ENCODE measurements at places on chromosomes 7 and 10.

- no peaks in the 10 kb centered on the region for H3K27me3 ChIP-seq
- H3K27ac ChIP-seq, result no peak overlapping the region
- H3K4me1 ChIP-seq, result no peaks in the 10 kb centered on the region
- no peaks in the 10 kb centered on the region for H3K36me3 ChIP-seq
- DNase-seq, result peak; percentile 46
- no peak overlapping the region for H3K4me3 ChIP-seq
Measured at GRCh38 chr7:31114593-31115343, 62.7 kb downstream of the ADCYAP1R1 start.

GRCh38 chr7:79984210-79984609, 150.4 kb upstream of the GNAI1 start:
- DNase-seq, result no peak
- H3K36me3 ChIP-seq, result no peaks in the 10 kb centered on the region
- H3K4me3 ChIP-seq, result no peak overlapping the region
- peaks cover 4% of the 10 kb centered on the region for H3K4me1 ChIP-seq
- no peaks in the 10 kb centered on the region for H3K27me3 ChIP-seq

- H3K36me3 ChIP-seq, result no peaks in the 10 kb centered on the region
- H3K4me3 ChIP-seq, result no peak overlapping the region
- DNase-seq, result no peak
Measured at GRCh38 chr10:20512631-20513030, 384.5 kb downstream of the NEBL start.

- no peak overlapping the region for H3K4me3 ChIP-seq
- DNase-seq, result no peak
- H3K4me1 ChIP-seq, result no peaks in the 10 kb centered on the region
- H3K36me3 ChIP-seq, result no peaks in the 10 kb centered on the region
- H3K27ac ChIP-seq, result no peak overlapping the region
Measured at GRCh38 chr7:7351156-7351555, 168.8 kb downstream of the C1GALT1 start.

DNA sequence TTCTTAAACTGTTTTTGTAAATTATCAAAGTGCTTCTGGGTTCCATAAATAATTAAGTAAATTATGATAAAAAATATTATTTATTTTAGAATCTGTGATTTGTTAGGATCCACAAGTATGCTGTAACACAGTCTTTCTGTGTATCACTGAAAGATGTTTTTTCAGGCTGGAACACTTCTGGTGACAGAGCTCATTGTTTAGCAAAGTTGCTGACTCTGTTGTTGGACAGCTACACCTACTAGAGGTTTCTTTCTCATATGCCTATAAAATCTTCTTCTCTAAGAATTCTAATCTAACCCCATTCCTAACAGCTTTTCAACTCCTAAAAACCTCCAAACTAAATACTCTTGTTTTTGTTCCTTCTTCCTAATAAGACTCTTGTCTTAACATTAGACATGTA, 176.8 kb downstream of the THSD7A start:
- no peak for DNase-seq
- H3K27ac ChIP-seq, result no peak overlapping the region
- no peak overlapping the region for H3K4me3 ChIP-seq
- H3K4me1 ChIP-seq, result no peaks in the 10 kb centered on the region

GRCh38 chr7:149302222-149302621, 40.2 kb downstream of the ZNF783 start:
- H3K27ac ChIP-seq, result no peak overlapping the region
- no peak for DNase-seq
- no peak overlapping the region for H3K4me3 ChIP-seq
- H3K4me1 ChIP-seq, result no peaks in the 10 kb centered on the region
- H3K36me3 ChIP-seq, result no peaks in the 10 kb centered on the region

DNA sequence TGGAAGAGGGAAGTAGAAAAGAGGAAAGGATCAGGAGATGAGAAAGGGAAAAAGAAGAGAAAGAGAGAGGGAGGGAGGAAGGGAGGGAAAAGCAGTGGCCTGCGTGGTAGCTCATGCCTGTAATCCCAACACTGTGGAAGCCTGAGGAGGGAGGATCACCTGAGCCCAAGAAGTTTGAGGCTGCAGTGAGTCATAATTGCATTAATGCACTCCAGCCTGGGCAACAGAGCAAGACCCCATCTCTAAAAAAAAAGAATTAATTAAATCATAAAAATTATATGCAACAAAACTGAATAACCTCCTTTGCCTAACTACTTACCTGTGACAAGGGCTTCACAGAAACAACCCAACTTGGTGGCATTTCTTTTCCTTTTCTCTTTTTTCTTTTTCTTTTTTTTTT, 107.9 kb upstream of the SFMBT2 start:
- peaks cover 8% of the 10 kb centered on the region for H3K27me3 ChIP-seq
- peaks cover 5% of the 10 kb centered on the region for H3K4me1 ChIP-seq
- no peak overlapping the region for H3K27ac ChIP-seq
- H3K36me3 ChIP-seq, result no peaks in the 10 kb centered on the region
- H3K4me3 ChIP-seq, result no peak overlapping the region

DNA sequence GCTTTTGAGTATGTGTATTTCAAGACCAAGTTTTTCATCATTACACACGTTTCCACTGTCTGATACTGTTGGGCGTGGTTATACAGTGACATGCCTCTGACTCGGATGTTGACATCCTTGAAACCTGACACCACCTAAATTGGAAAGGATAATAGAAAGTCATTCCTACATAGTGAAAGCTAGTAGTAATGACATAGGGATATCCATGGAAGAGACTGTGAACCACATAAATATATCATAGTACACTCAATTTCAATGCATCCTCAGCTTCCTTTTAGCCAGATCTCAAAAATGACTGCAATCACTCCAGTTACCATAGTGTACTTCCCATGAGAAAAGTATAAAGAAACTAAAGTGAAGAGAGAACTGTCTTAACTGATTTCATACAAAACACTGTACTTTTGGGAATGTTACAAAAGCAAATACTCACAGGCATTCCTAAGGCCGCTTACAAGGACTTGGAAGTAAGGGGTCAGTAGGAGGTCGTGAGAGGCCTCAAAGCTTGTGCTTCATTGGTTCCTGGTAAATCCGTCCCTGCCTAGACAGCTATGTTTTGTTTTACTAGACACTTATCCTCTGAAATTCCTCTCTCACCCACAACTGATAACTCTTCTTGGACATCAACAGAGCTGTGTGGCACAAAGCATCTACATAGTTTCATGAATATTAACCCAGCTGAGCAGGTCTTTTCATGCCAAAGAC, 71.8 kb upstream of the VWDE start:
- no peak overlapping the region for H3K4me3 ChIP-seq
- no peaks in the 10 kb centered on the region for H3K4me1 ChIP-seq
- no peaks in the 10 kb centered on the region for H3K27me3 ChIP-seq
- H3K36me3 ChIP-seq, result no peaks in the 10 kb centered on the region

- H3K4me3 ChIP-seq, result no peak overlapping the region
- no peak for DNase-seq
- H3K36me3 ChIP-seq, result no peaks in the 10 kb centered on the region
- H3K4me1 ChIP-seq, result no peaks in the 10 kb centered on the region
- no peaks in the 10 kb centered on the region for H3K27me3 ChIP-seq
- no peak overlapping the region for H3K27ac ChIP-seq
Measured at GRCh38 chr10:978826-979421, 9.3 kb upstream of the GTPBP4 start.

DNA sequence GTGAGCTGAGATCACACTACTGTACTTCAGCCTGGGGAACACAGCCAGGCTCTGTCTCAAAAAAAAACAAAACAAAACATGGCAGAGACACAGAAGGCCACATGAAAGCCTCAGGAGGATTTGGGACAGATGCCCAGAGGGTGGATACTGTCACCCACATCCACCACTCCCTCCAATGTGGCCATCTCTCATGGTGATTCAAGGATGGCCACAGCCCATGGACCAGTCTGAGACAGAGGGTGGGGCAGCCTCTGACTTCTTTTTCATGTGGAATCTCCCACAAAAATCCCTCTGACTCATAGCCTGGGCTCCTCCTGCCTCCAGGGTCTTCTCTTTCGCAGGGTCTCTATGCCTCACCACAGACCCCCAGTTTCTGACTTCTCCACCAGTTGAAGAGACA, 59.0 kb upstream of the GTF2I start:
- H3K27ac ChIP-seq, result no peak overlapping the region
- peaks cover 14% of the 10 kb centered on the region for H3K36me3 ChIP-seq
- H3K4me3 ChIP-seq, result no peak overlapping the region
- DNase-seq, result no peak
- no peaks in the 10 kb centered on the region for H3K4me1 ChIP-seq

DNA sequence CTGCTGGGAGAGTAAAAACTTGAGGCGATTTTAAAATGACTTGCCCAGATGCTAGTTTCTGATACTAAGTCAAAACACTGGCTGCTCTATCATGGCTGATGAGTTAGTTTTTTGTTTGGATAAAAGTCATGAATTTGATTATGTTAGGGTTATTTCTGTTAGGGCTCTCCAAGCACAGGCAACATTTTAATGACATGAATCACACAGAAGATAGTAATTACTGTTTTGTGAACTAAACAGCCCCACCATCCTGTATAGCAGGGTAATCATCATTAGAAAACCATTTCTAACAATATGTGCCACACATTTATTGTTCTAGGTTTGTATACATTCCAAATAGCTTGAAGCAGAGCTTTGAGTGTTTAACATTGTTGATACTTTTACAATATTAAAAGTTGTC, 750.3 kb downstream of the ANKRD7 start:
- H3K27me3 ChIP-seq, result no peaks in the 10 kb centered on the region
- no peak overlapping the region for H3K27ac ChIP-seq
- DNase-seq, result no peak
- H3K36me3 ChIP-seq, result no peaks in the 10 kb centered on the region

DNA sequence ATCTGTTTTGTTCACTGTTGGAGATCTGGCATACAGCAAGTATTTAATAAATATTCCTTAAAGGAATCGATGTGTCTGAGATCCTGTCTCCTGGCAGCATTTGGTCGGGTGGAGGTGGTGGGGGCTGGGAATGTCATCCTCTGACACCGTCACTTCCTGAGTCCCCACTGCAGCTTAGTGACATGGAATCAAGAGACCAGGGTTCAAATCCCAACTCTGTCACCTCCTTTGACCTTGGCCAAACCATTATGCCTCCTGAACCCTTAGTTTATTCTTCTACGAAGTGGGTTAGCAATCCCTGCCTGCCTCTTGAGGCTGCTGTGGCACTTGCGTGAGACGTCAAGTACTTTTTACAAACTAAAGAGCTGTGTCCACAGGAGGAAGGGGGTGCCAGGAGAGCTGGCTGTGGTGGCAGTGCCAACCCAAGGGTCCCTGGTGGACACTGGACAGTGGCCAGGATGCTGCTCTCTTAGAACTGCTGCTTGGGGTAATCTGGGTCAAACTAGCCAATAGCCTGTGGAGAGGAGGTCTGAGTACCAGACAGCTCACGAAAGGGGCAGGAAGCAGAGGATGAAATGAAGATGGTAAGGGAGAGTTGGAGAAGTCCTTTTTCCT, 8.0 kb upstream of the ZMIZ1 start:
- H3K27me3 ChIP-seq, result no peaks in the 10 kb centered on the region
- H3K4me3 ChIP-seq, result no peak overlapping the region
- no peak for DNase-seq
- peaks cover 4% of the 10 kb centered on the region for H3K4me1 ChIP-seq
- no peak overlapping the region for H3K27ac ChIP-seq

DNA sequence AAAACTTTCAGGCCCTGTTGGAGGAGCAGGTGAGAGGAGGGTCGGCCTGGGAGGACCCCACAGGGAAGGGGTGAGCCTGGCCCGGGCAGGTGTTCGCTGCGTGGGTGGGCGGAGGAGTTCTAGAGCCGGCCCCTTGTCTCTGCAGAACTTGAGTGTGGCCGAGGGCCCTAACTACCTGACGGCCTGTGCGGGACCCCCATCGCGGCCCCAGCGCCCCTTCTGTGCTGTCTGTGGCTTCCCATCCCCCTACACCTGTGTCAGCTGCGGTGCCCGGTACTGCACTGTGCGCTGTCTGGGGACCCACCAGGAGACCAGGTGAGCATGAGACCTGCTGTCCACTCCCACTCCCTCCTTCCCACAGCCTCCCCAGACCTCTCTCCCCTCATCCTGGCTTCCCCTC, 5.6 kb downstream of the ZNHIT1 start:
- H3K36me3 ChIP-seq, result peaks cover 18% of the 10 kb centered on the region
- no peak for DNase-seq
- no peak overlapping the region for H3K4me3 ChIP-seq
- H3K4me1 ChIP-seq, result peaks cover 4% of the 10 kb centered on the region
- H3K27me3 ChIP-seq, result no peaks in the 10 kb centered on the region

- H3K4me1 ChIP-seq, result peaks cover 12% of the 10 kb centered on the region
- H3K27me3 ChIP-seq, result no peaks in the 10 kb centered on the region
- no peaks in the 10 kb centered on the region for H3K36me3 ChIP-seq
Measured at GRCh38 chr7:70076325-70076724, 478.1 kb downstream of the AUTS2 start.

DNA sequence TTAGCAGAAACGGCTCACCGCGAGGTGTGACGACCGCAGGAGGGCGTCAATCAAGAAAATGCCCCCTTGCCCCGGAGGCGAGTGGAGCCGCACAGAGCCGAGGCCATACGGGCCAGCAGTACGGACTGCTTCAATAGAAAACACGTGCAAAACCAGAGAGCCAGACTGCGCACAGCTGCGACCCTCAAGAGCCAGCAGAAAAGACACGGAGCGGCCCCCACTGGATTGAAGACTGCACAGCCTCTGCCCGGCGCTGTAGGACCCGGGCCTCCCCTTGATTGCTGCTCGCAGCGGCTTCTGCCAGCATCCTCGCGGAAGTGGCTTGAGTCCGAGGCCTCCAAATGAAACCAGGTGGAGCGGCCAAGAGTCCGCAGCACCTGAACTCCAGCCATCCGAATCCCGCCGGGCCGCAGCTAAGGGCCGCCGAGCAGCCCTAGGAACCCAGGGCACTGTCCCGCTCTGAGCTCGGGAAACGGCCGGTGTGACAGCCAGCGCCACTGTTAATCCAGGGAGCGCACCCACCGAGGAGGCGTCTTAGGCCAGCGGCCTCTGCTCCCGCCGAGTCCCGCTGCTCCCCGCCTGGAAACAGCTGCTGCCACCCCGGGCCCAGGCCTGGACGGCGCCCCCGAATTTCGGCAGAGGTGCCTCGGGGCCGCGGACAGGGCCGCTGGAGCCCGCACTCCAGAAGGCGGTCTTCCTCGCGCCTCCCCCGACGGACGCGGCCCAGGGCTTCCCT, 660 bp upstream of the HHEX start:
- DNase-seq, result peak; percentile 49
- no peaks in the 10 kb centered on the region for H3K4me1 ChIP-seq
- H3K27me3 ChIP-seq, result peaks cover 50% of the 10 kb centered on the region
- peak overlapping the region; percentile 50 for H3K4me3 ChIP-seq
- no peak overlapping the region for H3K27ac ChIP-seq

DNA sequence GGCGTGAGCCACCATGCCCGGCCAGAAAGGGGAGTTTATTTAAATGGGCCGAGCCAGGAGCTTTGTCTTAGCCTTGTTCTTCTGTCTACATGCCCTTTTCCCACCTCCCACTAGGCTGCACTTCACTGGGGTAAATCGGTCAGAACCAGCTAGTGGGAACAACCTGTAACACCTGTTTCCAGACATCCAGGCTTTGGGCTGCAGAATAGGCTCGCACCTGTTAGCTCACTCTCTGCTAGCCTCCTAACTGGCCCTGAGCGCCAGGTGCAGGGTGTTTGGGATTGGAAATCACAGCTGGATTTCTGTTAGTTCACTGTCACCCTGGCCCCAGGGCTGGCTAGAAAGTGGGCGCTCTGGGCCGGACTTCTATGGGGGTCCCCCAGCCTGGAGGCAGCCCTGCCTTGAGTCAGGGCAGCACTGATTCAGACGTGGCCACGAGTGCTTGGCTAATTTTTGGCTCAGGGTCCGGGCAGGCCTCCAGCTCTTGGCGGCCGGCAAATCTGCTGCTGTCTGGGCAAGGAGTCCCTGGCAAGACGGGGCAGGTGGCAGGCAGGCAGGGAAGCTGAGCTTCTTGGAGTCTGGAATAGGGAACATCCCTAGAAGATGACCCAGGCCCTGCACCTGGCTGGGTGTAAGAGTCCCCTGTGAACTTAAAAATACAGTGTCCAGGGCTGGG, 48.6 kb downstream of the GTF2IRD1 start:
- H3K4me3 ChIP-seq, result no peak overlapping the region
- no peaks in the 10 kb centered on the region for H3K36me3 ChIP-seq
- H3K27me3 ChIP-seq, result no peaks in the 10 kb centered on the region
- DNase-seq, result no peak
- H3K4me1 ChIP-seq, result peaks cover 5% of the 10 kb centered on the region

Measured in lung (tissue), 17 donors.